ENCODE measurements at places on chromosomes 1 and 21.

DNA sequence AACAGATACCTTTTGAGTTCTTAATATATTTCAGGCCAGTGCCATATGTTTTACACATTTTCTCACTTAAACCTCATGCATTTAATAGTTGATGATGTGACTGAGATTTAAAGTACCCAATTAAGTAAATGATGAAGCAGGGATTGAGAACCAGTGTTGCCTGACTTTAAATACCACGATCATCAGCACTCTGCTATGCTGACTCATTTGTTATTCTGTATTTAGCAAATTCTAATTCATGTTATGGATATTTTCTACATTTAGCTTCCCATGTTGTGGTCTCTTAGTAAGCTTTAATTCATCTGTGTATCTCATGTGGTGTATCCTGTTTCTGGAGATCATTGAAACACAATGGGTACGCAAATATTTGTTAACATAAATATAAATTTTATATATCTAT, 363.0 kb downstream of the PTBP2 start:
- DNase-seq = no peak

DNA sequence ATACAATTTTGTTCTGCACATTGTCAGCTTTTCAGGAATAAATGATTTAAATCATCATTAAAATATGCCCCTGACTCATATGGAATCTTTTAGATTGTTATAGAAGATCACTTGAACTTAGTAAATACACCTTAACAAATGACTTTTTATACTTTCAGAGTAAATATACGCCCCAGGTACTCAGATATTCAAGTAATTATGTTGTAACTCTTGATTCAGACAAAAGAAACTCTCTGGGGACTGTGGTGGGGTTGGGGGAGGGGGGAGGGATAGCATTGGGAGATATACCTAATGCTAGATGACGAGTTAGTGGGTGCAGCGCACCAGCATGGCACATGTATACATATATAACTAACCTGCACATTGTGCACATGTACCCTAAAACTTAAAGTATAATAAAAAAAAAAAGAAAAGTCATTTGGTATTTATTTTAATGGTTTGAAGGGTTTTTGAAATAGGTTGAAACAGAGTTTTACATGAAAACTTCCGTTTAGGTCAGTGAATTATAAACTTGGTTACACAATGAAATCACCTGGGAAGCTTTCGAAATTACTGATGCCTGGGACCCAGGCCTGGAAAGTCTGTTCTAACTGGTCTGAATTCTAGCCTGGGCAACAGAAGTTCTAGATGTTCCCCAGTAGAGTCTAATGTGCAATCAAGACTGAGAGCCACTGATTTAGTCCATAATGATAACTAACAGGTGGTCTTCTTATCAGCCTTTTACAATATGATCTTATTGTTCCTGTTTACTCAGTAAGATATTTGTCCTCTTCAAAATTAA, 320.5 kb upstream of the NR5A2 start:
- DNase-seq = no peak

GRCh38 chr1:116129537-116129936, 18.3 kb downstream of the MAB21L3 start:
- DNase-seq = no peak

- DNase-seq = no peak
These were observed 210.3 kb upstream of the USP24 start for GRCh38 chr1:55425310-55425930.

DNA sequence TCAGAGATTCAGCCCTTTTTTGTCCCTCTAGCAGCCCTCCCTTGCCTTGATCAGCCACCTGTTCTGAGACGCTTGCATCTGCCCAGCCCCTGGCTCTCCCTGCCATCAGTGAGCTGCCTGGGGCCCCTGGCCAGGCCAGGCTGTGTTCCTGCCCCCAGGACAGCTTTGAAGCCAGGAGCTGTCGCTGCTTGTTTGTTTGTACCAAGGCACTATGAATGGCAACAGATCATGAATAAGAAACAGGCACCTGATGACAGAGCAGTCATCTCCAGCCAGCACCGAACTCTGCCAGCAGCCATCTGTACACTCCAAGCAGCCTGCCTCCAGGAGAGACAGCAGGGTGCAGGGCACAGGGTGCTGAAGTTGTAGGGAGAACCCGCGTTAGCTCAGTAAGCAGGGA, 8.1 kb upstream of the VWA5B1 start:
- no peak for DNase-seq

- DNase-seq = peak; percentile 85
These were observed 2.3 kb downstream of the FGR start for GRCh38 chr1:27632387-27633297.

- DNase-seq = no peak
These were observed 569.6 kb upstream of the ADGRL2 start for GRCh38 chr1:81230983-81231728.

Measured in GF-D8 (cell line).